ENCODE measurements at places on chromosomes 3 and 15.

DNA sequence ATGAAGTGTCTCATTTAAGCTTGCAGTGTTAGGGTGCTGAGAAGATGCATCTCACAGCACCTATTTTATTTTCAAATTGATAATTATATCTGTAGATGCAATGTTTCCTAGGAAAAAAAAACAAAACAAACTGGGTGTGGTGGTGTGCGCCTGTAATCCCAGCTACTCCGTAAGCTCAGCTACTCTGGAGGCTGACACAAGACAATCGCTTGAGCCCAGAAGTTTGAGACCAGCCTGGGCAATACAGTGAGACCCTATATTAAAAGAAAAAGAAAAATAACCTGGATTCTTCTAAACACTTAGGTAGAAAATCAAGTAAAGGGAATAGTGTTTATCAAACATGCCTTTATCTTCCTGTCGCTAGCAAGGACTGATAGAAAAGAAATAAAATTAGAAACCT is 1.9 kb downstream of the MINDY2 start:
- no peak for DNase-seq

DNA sequence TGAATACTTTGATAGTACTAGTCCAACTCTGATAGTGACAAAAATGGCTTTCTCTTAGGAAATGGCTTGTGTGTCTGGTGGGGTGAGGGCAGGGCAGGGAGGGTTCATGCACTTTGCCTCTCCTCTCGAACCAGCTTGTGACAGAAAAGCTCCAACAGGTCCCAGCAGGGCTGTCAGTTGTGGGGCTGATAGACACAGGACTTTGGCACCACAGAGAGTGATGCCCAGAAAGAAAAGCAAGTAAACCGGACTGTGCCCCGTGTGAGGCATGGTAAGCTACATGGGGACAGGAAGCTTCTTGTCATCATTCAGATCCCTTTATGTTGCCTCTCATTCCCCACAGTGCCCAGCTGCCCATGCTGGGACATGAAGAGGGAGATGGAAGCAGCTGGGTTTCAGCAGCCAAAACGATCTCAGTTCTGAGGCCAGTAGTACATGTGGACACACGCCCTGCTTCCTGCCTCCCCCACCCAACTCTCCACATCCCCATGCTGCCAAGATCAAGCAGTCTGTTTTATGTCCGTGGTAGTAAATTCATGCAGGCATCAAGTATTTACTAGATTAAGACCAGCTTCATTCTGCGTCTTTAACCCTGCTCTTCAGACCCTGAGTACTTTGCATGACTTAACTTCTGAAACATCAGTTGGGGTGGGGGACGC is 29.7 kb upstream of the LIPC start:
- no peak for DNase-seq

- peak; percentile 32 for DNase-seq
Measured at GRCh38 chr3:194139071-194139813, 3.3 kb downstream of the HES1 start.

DNA sequence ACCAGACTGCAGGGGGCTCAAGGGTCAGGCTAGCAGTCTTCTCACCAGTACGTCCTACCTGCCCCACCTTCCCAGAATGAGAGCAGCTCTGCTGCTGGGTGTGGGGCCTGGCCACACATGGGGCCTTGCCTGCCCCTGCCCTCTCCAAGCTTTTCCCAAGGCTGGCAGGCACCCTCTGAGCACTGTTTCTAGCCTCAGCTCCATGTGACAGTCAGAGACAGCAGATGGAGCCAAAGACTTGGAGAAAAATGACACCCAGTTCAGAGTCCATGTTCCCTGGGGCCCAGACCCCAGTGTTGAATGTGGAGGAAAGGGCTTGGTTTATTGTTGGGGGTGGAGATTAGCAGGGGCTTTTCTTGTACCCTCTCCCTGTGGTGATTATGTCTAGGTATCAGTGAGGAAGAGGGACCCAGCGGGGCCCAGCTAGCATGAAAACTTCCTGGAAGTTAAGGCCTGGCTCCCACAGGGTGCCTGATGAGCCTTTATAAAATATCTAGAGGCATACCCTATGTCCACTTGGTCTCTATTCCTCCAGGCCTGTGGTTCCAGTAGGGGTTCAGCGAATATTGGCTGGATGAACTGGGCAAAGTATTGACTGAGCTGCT is 153.8 kb downstream of the EEFSEC start:
- DNase-seq, result no peak
